ENCODE measurements at places on chromosomes 16 and 17.
A peak's percentile ranks its signal among the peaks of the same experiment; 100 is the strongest.

GRCh38 chr17:11506635-11507034 lies 91.6 kb upstream of the DNAH9 start:
- DNase-seq, result no peak

DNA sequence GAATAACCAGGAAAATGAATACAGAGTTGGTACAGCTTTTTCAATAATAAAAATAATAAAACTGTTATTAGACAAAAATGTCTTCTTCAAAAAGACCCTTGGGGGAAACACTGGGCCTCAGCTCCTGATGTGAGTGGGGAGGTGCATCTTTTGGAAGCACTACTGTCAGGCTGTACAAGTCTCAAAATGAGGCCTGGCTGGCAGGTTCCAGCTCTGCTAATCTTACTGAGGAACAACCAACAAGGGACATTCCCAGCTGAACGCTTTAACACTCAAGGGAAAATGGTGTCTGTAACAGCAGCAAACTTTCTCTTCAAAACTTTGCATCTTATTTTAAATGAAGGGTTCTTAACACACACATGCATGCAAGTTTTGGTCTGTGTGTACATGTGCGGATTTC lies 19.7 kb downstream of the TEX2 start:
- no peak for DNase-seq

- no peak for DNase-seq
Measured at GRCh38 chr17:47699536-47699840, 5.5 kb downstream of the TBKBP1 start.

- DNase-seq, result peak; percentile 73
Measured at GRCh38 chr16:82229800-82230619, 60.0 kb upstream of the MPHOSPH6 start.

DNA sequence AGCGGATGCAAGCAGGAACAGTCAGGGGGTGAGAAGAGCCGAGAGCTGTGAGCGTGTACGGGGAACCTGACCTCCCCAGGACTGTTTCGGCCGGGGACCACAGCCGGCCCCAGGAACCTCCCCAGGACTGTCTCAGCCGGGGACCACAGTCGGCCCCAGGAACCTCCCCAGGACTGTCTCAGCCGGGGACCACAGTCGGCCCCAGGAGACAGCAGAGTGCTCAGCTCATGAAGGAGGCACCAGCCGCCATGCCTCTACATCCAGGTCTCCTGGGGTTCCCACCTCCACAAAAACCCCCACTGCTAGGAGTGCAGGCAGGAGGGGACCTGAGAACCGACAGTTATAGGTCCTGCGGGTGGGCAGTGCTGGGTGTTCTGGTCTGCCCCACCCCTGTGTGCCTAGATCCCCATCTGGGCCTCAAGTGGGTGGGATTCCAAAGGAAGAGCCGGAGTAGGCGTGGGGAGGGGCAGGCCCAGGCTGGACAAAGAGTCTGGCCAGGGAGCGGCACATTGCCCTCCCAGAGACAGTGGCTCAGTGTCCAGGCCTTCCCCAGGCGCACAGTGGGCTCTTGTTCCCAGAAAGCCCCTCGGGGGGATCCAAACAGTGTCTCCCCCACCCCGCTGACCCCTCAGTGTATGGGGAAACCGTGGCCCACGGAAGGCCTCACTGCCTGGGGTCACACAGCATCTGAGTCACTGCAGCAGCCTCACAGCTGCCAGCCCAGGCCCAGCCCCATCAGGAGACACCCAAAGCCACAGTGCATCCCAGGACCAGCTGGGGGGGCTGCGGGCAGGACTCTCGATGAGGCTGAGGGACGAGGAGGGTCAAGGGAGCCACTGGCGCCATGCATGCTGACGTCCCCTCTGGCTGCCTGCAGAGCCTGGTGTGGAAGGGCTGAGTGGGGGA lies 4.3 kb downstream of the RHBDF1 start:
- DNase-seq, result peak; percentile 78

Data from LHCN-M2 (cell line).